ENCODE measurements at places on chromosomes 16 and 17.

GRCh38 chr17:31511580-31511979 is 120.1 kb downstream of the RAB11FIP4 start:
- no peak for DNase-seq

- no peak for DNase-seq
Measured at GRCh38 chr17:5513628-5514027, 27.3 kb downstream of the MIS12 start.

DNA sequence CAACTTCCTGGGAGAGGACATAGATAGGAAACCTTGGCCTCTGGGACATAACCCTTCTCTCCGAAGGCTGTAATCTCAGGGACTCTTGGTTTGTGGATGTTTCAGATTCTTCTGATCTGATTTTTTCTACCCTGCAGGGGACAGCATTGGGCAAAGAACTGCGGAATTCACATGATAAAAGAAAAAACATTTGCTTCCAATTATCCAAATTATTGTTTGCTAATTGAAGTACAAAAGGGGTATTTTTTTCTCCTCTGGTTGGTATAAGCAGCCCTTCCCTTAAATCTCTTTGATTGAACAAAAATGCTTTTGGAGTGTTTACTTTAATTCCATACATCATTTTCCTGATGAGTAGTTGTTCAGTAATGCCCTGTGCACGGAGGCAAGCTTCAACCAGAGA is 251.7 kb upstream of the IRX3 start:
- no peak for DNase-seq

DNA sequence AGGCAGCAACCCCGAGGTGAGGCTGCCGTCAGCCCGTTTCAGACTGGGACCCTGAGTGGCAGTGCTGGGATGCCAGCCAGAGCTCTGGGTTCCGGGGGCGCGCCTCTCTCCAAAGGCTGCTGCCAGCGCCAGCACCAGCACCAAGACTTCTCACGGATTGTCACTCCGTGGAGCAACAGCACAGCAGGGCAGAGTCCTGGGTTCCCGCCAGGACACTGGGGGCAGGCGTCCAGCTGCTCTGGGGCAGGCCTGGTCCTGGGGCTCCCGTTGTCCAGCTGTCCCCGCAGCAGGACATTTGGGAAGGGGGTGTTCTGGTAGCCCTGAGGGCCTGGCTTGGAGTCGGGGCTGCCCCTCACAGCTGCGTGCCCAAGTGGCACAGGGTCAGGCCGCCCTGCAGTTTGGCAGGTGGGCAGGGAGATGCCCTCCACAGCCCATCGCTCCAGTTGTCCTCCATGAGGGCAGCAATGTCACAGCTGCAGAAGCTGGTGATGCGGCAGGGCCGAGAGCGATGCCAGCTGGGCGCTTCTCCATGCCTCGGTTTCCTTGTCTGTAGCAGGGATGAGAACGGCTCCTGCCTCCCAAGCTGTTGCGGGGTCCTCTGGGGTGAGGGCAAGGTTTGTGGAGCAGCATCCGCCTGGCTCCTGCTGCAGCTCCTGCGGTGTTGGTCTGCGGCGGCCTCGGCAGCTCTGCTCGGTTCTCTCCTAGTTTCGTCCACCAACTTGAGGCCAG is 137.3 kb upstream of the CIBAR2 start:
- DNase-seq, result no peak

GRCh38 chr17:39064819-39065218 is 86.6 kb downstream of the PLXDC1 start:
- DNase-seq, result no peak

GRCh38 chr16:14559809-14560241 is 70.2 kb downstream of the PARN start:
- no peak for DNase-seq

- no peak for DNase-seq
Measured at GRCh38 chr16:16073001-16073545, 123.7 kb downstream of the ABCC1 start.

DNA sequence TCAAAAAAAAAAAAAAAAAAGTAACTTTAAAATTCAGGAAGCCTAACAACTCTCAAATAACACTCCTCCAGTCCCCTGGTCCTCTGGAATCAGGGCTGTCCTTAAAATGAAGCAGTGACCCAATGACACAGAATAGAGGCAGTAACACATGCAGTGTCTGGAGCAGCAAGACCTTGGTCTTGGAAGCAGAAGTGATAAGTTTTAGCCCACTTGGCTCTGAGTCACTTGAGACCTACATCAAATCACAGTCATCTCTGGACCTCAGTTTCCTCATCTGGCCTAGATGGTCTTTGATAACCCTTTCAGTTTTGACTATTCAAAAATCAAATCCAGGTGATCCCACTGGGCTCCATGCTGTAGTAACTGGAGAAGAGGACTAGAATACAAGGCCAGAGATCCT is 39.0 kb downstream of the LYRM1 start:
- no peak for DNase-seq

- DNase-seq, result peak; percentile 44
Measured at GRCh38 chr17:82414548-82415281, 3.4 kb upstream of the HEXD start.

- no peak for DNase-seq
Measured at GRCh38 chr17:1042486-1042885, 45.6 kb downstream of the TIMM22 start.

GRCh38 chr16:87678618-87679017 is 76.3 kb downstream of the JPH3 start:
- DNase-seq, result no peak

- peak; percentile 47 for DNase-seq
Measured at GRCh38 chr16:9138731-9139501, 47.5 kb downstream of the HAPSTR1 start.
